ENCODE measurements at places on chromosomes 7 and 10. TPM values are rescaled to one million over a fixed set of nuclear protein-coding genes. Genes with fewer than 3 reads are reported as not detected.

DNA sequence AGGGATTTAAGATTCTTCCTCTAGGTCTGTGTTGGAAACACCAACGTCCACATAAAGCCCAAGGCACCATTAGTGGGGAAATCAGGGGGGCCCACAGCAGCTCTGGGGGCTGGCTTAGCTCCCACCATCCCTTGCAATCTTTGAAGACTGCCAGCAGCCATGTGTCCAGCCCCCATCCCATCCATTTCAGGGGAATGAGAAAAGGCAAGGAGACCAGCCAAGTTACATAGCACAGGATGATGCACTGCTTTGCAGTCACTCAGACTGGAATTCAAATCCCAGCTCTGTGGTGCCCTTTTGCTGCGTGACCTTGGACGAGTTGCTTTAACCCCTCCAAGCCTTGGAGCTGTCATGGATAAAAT is 108.9 kb upstream of the ZMIZ1 start:
- no peak for DNase-seq

The ADAMTS14 gene
- total RNA-seq: not detected

The HABP2 gene
- not detected for total RNA-seq

DNA sequence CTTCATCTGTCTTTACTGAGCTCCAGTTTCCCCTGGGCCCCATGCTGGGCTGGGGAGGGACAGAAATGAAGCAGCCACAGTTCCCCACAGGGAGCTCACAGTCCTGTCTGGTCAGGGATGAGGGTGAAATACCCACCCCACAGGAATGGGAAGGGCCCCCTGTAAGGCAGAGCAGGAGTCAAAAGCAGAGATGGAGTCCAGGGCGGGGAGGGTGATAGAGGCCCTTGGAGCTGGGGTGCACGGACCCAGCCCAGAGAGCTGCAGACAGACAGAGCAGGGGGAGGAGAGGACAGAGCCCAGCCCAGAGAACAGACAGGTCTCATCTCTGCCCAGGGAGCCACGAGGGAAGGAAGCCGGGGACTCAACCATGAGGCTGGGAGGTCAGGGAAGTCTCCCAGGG is 34.9 kb upstream of the ZNF488 start:
- DNase-seq: no peak
